Heart right ventricle (tissue), 16 donors: ENCODE measurements at places on chromosomes 16 and 17.

GRCh38 chr16:85437166-85438052 is 175.7 kb upstream of the GSE1 start:
- no peak for DNase-seq

GRCh38 chr17:73323409-73324159 is 11.8 kb upstream of the CDC42EP4 start:
- no peak for DNase-seq

DNA sequence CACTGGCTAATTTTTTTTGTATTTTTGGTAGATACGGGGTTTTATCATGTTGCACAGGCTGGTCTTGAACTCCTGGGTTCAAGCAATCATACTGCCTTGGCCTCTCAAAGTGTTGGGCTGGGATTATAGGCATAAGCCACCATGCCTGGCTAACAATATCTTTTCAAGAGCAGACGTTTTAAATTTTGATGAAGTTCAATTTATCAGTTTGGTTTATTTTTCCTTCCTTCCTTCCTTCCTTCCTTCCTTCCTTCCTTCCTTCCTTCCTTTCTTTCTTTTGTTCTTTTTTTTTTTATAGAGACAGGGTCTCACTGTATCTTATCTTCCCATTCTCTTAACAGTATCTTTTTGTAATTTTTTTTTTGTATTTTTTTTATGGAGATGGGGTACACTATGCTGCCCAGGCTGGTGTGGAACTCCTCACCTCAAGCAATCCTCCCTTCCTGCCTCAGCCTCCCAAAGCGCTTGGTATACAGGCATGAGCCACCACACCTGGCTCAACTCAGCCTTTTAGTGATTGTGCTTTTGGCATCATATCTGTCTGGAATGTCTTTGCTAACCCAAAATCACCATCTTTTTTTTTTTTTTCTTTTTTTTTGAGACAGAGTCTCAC is 13.6 kb upstream of the GIP start:
- DNase-seq, result no peak

- no peak for DNase-seq
Measured at GRCh38 chr17:72717676-72718075, 374.8 kb downstream of the SLC39A11 start.
